NCI-H1048 (cell line): ENCODE measurements at places on chromosomes 3 and 15.

DNA sequence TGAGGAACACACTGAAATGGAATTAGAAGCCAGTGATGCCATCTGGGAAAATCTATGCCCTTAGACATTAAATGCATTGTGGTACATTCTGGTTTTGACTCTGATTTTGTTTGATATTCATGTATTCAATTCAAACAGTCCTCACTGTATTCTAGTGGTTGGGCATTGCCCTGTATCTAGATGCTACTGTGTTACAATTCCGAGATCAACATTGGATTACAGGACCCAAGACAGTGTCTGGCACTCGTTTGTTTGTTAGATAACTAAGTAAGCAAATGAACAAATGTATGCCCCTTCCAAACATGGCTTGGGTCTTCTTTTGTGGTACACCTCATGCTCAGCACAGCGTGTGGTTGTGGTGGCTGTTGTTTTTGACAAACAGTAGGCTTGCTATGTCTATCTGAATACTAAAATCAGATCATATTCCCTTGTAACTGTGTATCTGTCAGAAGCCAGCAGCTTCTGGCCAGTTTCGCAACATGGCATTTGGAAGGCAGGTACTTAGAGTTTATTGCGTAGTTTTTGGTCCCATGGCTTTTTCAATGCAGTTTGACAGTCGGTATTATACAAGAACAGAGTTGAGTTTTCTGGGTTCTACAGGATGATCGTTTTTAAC lies 5.7 kb downstream of the FILIP1L start:
- DNase-seq = no peak

DNA sequence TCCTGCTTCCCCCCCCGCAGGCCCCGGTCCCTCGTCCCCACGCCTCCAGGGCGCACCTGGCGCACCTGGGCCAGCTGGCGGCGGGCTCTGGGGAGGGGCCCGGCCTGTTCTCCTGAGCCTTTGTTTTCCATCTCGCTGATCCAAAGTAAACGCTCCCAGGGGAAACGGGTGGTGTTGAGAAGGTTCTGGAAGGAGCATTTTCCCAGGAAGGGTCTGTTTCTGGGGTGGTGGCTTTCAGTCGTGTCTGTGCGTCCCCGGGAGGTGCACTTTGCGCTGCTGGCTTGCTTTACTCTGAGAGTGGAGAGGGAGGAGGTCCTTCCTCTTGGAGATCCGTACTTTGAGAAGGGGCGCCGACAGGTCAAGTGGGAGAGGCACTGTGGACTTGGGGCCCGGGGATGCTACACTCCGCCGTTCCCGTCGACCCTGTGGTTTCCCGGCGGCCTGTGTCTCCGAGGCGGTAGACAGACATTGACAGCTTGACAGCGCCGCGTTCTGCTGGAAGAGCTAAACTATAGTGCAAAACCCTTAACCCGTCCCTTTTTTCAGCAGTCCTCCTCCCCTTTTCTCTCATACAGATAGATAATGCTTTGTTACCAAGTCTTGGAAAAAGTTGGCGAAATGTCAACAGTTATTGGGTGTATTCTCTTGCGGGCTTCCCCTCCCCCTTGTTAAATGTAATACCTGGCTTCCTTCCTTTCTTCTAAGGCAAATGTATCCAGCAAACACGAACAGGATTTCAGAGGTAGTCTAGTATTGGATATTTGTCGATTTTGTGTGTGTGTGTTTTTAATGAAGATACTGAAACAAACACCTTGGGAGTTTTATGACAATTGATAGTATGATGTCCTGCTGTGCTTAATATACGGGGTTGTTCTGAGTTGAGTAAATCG lies 6.5 kb downstream of the TPM1 start:
- peak; percentile 46 for DNase-seq

DNA sequence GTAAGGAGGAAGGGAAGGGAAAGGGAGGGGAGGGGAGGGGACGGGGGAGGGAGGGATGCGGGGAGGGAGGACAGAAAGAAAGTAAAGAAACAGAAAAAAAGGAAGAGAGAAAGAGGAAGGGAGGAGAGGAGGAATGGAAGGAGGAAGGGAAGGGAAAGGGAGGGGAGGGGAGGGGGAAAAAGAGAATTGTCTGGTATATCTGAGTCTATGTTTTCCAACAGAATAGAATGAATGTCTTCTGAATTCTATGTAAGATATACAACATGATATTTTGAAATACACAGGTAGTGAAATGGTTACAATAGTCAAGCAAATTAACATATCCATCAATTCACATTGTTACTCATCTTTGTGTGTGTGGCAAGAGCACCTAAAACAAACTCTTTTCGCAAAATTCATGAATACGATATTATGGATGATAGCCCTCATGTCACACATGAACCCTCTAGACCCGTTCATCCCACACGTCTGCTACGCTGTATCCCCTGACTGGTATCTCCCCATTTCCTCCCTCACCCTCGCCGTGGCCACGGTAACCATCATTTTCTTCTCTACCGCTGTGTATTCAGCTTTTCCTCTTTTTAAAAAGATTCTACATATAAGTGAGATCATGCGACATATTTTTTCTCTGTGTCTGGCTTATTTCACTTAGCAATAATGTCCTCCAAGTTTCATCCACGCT lies 168.9 kb downstream of the XXYLT1 start:
- no peak for DNase-seq

DNA sequence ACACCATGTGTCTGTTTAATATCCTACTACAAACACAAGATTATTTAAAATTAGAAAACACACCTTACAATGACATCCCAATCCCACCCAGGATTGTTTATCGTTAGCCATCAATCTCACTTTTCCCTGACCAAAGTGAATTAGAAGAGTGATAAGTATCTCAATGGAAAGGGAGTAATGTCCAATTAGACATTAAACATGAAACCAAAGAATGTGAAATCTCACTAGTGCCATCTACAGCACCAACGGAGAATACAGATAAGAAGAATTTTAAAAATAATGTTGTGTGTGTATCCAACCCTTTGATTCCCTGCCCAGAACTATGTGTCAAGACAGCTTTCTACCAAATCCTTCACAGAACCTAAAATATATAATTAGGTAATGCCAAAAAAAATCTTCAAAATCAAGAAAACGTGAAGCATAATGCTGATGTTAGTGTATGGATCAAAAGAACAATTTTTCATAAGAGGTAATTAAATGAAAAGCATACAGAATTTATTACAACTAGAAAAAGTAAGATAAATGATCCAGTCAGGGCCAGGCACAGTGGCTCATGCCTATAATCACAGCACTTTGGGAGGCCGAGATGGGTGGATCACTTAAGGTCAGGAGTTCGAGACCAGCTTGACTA lies 64.2 kb downstream of the SCAPER start:
- DNase-seq = no peak

DNA sequence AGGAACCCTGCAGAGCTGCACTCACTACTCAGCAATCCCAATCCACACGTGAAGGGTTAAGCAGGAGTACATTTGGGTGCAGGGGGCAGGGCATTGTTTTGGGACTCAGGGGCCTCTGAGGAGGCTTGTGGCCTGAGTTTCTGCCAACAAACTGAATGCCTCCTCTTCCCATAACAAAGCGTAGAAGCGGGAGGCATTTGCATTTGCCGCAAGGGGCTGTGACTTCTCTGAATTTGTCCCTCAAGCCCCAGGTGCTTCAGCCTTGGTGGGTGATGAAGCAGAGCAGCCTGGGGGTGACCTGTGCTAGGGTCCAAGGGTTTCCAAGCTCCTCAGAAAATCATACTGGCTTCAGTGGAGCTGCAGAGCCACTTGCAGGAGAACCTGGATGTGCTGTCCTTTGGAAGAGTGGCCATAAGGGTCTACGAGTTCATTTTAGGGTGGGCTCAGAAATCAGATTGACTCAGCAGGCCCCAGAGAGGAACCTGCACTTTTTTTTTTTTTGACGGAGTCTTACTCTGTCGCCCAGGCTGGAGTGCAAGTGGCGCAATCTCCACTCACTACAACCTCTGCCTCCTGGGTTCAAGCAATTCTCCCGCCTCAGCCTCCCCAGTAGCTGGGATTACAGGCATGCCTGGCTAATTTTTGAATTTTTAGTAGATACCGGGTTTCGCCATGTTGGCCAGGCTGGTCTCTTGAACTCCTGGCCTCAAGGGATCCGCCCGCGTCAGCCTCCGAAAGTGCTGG lies 1.4 kb upstream of the RPSA start:
- no peak for DNase-seq

DNA sequence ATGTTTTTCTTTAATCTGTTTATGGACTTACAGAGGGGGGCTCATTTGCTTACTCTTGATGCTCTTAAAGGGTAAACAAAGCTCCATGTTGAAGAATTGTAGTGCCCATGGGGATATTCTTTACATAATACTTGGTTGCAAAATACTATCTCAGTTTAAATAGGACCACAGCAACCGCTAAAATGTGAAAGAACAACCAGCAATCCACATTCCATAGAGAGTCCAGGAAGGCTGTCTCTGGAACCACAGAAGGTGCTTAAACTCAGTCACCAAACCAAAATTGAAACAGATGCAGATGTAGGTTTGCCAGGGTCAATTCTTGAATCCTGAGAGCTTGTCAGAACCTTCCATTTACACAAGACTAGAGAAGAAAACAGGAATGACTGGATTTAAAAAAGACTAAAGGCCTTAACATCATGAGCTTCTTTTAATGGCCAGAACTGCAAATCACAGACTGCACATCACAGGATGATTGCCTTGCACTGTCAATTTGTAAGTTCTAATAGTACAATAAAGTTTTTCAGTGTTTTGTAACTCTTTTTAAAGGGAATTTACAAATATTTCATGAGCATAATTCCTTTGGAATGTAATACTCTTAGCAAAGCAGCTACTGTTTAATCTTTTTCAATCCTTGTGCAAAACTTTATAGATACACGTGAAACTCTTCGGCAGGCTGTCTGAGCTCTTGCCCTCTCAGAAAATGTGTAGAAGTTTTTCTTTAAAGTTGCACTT lies 661.6 kb downstream of the SI start:
- no peak for DNase-seq

- DNase-seq = no peak
These were observed 625.9 kb downstream of the NLGN1 start for GRCh38 chr3:174023421-174023820.

DNA sequence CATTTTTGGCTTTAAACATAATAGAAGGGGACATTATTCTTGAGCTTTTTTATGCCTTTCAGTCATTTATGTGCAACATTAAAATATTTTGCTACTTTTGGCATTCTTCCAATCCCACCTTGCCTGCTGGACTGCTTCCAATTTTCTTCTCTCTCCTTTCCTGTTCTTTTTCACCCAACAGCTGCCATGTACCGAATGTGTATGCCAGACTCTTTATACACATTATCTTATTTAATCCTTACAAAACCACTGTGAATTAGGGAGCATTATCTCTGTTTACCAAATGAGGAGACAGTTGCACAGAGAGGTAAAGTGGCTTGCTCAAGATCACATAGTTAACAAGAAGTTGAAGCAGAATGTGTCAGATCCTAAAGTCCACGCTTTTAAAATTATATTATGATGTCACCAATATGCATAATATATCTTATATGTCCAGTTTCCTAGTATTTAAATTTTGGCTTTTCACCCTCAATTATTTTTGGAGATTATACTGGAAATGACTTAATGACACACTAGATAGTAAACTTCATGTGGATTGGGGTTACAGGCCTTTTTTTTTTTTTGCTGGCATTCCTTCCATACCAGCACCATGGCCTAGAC lies 231.5 kb downstream of the THRB start:
- no peak for DNase-seq

GRCh38 chr3:23283625-23284024 lies 80.5 kb downstream of the UBE2E2 start:
- DNase-seq = no peak

DNA sequence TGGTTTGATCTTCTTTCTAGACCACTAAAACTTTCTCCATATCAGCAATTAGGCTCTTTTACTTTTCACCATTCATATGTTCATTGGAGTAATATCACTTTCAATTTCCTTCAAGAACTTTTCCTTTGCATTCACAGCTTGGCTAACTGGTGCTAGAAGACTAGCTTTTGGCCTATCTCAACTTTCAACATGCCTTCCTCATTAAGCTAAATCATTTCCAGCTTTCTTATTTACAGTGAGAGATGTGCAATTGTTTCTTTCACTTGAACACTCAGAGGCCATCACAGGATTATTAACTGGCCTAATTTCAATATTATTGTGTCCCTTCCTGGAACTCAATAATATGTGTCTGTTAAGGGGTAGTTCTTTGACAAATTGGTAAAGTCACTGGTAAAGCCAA lies 42.8 kb upstream of the PLOD2 start:
- DNase-seq = no peak

GRCh38 chr3:25604107-25604805 lies 60.5 kb downstream of the TOP2B start:
- no peak for DNase-seq

- no peak for DNase-seq
These were observed 24.0 kb upstream of the TEX9 start for GRCh38 chr15:56341201-56341600.

DNA sequence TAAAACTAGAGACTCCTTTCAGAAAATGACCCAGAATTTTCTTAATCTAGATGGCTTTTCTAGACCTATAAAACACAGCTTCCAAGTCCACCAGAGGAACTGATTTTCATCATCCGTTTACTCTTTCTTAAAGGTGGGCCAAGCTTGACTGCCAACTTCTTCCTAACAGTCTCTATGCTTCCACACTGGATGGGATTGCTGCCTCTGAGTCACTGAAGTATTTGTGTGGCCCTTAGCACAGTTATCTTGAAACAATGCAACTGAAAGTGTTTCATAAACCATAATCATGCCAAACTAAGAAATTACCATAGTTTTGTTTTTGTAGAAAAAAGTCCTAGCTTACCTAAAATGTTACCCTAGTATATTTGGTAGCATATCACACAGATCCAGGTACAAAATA lies 985.7 kb downstream of the TUSC7 start:
- no peak for DNase-seq

- no peak for DNase-seq
These were observed 518.9 kb downstream of the NR2F2 start for GRCh38 chr15:96849271-96849900.

- DNase-seq = no peak
These were observed 36.4 kb downstream of the ACAA1 start for GRCh38 chr3:38100498-38100897.

GRCh38 chr15:52728899-52729298 lies 49.7 kb upstream of the ATOSA start:
- no peak for DNase-seq

DNA sequence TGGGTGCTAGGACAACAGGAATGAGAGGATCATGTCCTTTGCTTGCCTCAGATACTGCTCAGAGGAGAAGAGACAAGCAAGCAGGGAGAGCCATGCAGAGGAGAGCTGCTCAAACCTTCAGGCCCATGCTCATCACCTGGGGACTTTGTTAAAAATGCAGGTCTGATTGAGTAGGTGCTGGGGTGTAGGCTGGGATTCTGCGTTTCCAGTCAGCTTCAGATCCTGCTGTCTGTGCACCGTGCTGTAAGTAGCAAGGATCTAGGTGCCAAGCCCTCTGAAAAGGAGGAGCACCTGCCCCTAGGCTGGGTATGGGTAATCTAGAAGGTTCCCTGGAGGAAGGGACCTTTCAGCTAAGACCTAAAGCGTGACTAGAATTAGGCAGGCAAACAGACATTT lies 7.3 kb downstream of the FLNB start:
- DNase-seq = no peak

- DNase-seq = peak; percentile 77
These were observed 2.9 kb upstream of the C15orf39 start for GRCh38 chr15:75198560-75199356.

- no peak for DNase-seq
These were observed 76.3 kb upstream of the COL8A1 start for GRCh38 chr3:99562138-99562537.

GRCh38 chr3:94645790-94646189 lies 582.9 kb downstream of the NSUN3 start:
- no peak for DNase-seq

GRCh38 chr3:117084277-117084676 lies 374.7 kb downstream of the TUSC7 start:
- DNase-seq = no peak
